ENCODE measurements at places on chromosomes 1 and 21. TPM values are rescaled to one million over a fixed set of nuclear protein-coding genes. Genes with fewer than 3 reads are reported as not detected.

- H3K4me3 ChIP-seq: no peak overlapping the region
- no peak overlapping the region for H3K27ac ChIP-seq
- H3K36me3 ChIP-seq: no peaks in the 10 kb centered on the region
- H3K4me1 ChIP-seq: no peaks in the 10 kb centered on the region
- no peak for DNase-seq
Measured at GRCh38 chr1:57839067-57839466, 415.2 kb upstream of the DAB1 start.

Gene DMBX1
- not detected for total RNA-seq

DNA sequence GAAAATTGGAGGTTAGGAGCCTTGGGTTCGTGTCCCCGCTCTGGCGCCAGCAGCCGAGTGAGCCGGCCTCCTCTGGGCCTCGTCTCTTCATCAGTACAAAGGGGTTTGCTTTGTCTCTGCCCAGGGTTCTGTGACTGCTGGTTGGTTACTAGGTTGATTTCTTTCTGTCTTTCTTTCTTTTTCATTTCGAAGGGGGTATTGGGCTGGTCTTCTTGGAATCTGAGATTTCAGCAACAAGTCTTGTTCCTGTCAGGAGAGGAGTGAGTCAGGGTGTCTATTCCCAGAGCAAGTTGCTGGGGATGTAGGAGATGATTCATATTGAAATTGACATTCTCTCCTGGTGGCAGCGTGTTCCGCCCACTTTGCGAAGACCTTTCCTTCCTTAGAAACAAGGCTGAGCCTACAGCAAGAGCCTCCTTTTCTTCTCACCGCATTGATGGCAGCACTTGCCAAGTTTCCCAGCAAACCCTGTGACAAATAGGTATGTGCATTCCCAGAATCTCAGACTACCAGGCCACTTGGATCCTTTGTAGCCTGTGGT is 79.2 kb downstream of the MAN1C1 start:
- no peak overlapping the region for H3K27ac ChIP-seq
- no peaks in the 10 kb centered on the region for H3K36me3 ChIP-seq
- H3K4me1 ChIP-seq: no peaks in the 10 kb centered on the region
- no peaks in the 10 kb centered on the region for H3K27me3 ChIP-seq
- no peak for DNase-seq
- H3K4me3 ChIP-seq: no peak overlapping the region

- no peaks in the 10 kb centered on the region for H3K27me3 ChIP-seq
- no peak for DNase-seq
- H3K27ac ChIP-seq: no peak overlapping the region
- no peaks in the 10 kb centered on the region for H3K36me3 ChIP-seq
Measured at GRCh38 chr1:82317671-82318070, 516.9 kb downstream of the ADGRL2 start.

GRCh38 chr1:23692308-23692871 is 784 bp downstream of the RPL11 start:
- peak overlapping the region; percentile 85 for H3K27ac ChIP-seq
- DNase-seq: peak; percentile 32
- H3K27me3 ChIP-seq: no peaks in the 10 kb centered on the region
- H3K4me3 ChIP-seq: peak overlapping the region; percentile 83
- H3K4me1 ChIP-seq: peaks cover 20% of the 10 kb centered on the region
- peaks cover 42% of the 10 kb centered on the region for H3K36me3 ChIP-seq

Gene AMY1B
- not detected for total RNA-seq

- no peak for DNase-seq
- peaks cover 14% of the 10 kb centered on the region for H3K36me3 ChIP-seq
- H3K4me3 ChIP-seq: no peak overlapping the region
- no peak overlapping the region for H3K27ac ChIP-seq
- H3K4me1 ChIP-seq: no peaks in the 10 kb centered on the region
- H3K27me3 ChIP-seq: no peaks in the 10 kb centered on the region
Measured at GRCh38 chr1:115685029-115685705, 43.4 kb downstream of the VANGL1 start.

GRCh38 chr21:36064085-36064460 is 3.7 kb upstream of the SETD4 start:
- H3K4me3 ChIP-seq: no peak overlapping the region
- DNase-seq: no peak
- no peak overlapping the region for H3K27ac ChIP-seq
- H3K4me1 ChIP-seq: peaks cover 14% of the 10 kb centered on the region
- no peaks in the 10 kb centered on the region for H3K36me3 ChIP-seq

Gene TACSTD2
- 0.21 TPM for total RNA-seq

Gene TRIM63
- total RNA-seq: not detected

- peaks cover 35% of the 10 kb centered on the region for H3K4me1 ChIP-seq
- H3K36me3 ChIP-seq: no peaks in the 10 kb centered on the region
- peaks cover 7% of the 10 kb centered on the region for H3K27me3 ChIP-seq
- H3K4me3 ChIP-seq: no peak overlapping the region
- no peak overlapping the region for H3K27ac ChIP-seq
- no peak for DNase-seq
Measured at GRCh38 chr1:23425193-23425494, 596 bp upstream of the TCEA3 start.

DNA sequence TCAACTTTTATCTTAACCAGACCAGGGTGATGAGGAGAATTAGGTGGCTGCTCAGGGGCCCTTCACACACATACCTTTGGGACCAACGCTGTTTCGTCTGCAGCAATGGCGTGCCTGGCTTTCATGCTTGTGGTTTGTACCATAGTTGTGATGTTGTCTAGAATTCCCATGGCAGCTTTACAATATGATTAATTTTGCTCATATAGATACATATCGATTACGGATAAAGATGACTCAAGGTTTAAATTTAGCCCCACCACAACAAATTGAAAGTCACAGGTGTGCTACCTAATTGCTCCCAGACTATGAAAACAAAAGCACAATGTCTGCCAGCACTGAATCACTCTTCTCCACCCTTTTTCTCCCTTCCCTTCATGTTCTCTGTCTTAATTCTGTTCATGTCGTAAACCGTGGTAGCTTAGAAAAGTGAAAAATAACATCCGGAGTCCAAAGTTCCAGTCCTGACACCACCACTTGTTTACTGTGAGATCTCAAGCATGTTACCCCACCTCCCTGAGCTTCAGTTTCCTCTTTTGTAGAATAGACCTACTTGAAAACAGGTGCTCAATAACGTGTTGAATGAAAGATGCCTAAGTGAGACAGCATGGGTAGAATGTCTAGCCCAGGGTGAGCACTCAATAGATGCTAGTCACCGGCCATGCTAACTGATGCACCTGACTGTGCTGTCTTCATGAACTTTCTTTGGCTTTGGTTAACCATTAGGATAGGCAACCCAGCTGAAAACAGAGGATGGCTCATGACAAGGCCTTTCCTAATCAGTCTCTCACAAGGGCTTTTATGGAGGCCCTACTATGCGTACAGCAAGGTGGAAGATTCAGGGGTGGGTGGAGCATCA is 22.1 kb upstream of the JUN start:
- no peak for DNase-seq
- no peaks in the 10 kb centered on the region for H3K27me3 ChIP-seq
- no peak overlapping the region for H3K4me3 ChIP-seq
- no peaks in the 10 kb centered on the region for H3K4me1 ChIP-seq
- H3K36me3 ChIP-seq: no peaks in the 10 kb centered on the region

DNA sequence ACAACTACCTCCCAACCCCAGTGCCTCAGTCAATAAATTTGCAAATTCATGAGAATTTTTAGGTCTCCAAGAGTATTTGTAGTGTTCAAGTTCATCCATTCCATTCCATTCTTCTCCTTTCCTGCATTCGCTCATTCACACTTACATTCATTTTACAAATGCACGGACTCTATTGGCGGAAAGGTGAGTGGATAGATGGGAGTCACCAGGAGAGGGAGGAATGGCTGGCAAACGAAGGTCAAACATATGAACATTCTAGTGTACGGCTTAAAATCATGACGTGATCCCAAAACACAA is 2.5 kb downstream of the LORICRIN start:
- no peak for DNase-seq
- H3K36me3 ChIP-seq: no peaks in the 10 kb centered on the region
- H3K4me3 ChIP-seq: no peak overlapping the region
- H3K4me1 ChIP-seq: peaks cover 16% of the 10 kb centered on the region

Gene FBXO2
- total RNA-seq: 5.9 TPM

DNA sequence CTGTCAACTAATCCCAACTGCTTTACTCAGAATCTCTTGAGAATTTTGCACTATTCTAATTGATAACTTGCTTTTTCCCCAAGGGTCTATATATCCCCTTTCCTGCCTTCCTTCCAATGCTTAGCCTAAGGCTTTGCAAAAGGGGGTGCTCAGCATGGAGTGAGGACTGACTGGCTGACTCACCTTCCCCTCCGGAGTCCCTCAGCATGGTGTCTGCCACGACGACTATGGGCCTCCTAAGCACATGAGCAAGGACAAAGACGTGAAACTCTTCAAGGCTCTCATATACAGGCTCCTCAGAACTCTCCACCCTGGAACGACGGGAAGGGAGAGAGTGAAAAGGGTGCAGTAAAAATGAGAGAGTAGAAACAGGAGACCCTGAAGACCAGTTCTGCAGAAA is 13.2 kb upstream of the MTMR11 start:
- H3K4me1 ChIP-seq: no peaks in the 10 kb centered on the region
- DNase-seq: no peak
- H3K4me3 ChIP-seq: no peak overlapping the region
- H3K27me3 ChIP-seq: no peaks in the 10 kb centered on the region
- peaks cover 8% of the 10 kb centered on the region for H3K36me3 ChIP-seq

DNA sequence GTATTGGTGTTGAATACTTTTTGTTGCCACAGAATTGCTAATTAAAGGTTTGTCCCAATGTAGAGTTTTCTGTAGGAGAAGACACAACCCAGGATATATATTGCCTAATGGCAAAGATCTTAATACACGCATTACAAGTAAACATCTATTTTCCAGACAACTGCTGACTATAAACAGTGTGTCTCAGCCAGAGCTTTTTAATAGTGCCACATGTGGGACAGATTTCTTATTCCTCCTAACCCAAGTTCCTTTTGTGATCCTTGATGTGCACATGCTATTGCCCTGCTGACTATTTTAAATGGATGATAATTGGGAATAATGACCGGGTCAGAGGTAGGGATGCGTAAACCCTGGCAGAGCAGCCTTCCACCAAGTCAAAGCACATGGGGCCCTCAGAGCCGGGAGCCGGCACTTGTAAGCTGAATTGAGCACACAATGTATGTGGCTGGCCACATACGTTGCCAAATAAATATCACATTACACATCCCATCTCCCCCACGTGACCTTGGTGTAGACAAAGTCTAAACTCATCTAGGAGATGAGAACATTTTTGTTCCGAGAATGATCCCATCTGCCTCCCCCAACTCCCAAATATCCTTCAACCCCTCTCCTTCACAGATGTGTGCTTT is 209.8 kb upstream of the NFIA start:
- DNase-seq: no peak
- no peak overlapping the region for H3K4me3 ChIP-seq
- H3K4me1 ChIP-seq: no peaks in the 10 kb centered on the region

Gene SEC16B
- total RNA-seq: not detected

Gene LINGO4
- not detected for total RNA-seq

GRCh38 chr1:112833806-112834205 is 118.7 kb upstream of the PPM1J start:
- DNase-seq: no peak
- H3K4me3 ChIP-seq: no peak overlapping the region
- no peaks in the 10 kb centered on the region for H3K36me3 ChIP-seq
- H3K27ac ChIP-seq: no peak overlapping the region
- no peaks in the 10 kb centered on the region for H3K4me1 ChIP-seq
- no peaks in the 10 kb centered on the region for H3K27me3 ChIP-seq

DNA sequence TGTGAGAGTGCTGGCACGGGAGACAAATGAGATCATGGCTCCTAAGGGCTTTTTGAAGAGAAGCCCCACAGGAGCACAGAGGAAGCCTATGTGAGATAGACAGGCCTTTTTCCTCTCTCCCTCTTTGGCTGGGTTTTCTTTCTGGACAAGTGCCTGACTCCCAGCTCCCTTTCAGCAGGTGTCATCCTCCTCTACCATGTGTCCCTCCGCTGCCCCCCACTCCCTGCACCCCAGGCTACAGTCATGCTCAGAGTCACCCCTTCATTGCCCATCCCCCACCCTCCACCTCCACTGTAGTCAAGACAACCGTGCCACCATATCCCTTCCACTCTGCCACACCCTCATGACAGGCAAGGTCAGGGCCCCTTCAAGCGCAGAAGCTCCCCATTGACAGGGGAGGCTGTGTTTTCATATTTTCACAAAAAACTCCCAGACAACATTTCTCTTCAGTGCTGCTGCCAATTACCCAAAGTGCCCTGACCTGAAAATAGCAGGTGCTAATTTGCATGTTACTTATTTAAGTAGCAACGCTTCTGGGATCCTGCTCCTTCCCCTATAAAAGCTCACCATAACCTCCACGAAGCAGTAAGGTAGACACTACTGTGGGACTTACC is 92.1 kb upstream of the IPO9 start:
- no peaks in the 10 kb centered on the region for H3K36me3 ChIP-seq
- H3K27me3 ChIP-seq: peaks cover 6% of the 10 kb centered on the region

All from natural killer cell (primary cell).